ENCODE measurements at places on chromosomes 5 and 9. TPM values are rescaled to one million over a fixed set of nuclear protein-coding genes. Genes with fewer than 3 reads are reported as not detected.

Gene C6
- polyA plus RNA-seq: not detected

Gene ENTREP1
- polyA plus RNA-seq: not detected

DNA sequence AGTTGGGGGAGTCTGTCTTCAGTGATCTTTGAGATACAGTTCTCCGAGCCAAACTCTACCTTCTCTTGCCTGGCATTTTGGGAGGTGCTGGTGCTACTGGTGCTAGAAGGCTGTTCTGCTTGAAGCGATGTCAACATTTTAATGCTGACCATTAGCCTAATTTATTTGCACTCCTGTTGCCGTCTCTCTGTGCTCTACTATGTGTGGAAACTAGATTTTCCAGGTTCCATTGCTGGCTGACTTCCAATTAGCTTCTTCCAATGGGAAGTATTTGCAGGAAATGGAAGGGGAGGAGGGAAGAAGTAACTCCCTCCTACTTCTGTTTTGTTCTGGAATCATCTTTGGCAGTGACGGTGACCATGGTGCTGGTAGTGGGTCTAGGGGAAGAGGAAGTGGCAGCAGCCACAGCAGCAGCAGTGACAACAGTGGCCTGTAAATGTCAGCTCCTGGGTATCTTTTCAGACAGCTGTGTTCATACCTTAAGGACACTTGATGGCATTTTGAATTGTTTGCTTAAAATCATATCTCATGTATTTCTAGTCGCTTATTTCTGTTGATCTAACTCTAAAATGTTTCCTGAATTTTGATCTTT lies 7.9 kb downstream of the TXNDC8 start:
- peak; percentile 36 for DNase-seq

GRCh38 chr5:85670417-85670816 lies 947.3 kb upstream of the COX7C start:
- DNase-seq: no peak

GRCh38 chr5:167255926-167256325 lies 1035.5 kb upstream of the WWC1 start:
- no peak for DNase-seq

All from CD14-positive monocyte (primary cell).